ENCODE measurements at places on chromosomes 6 and 20.

DNA sequence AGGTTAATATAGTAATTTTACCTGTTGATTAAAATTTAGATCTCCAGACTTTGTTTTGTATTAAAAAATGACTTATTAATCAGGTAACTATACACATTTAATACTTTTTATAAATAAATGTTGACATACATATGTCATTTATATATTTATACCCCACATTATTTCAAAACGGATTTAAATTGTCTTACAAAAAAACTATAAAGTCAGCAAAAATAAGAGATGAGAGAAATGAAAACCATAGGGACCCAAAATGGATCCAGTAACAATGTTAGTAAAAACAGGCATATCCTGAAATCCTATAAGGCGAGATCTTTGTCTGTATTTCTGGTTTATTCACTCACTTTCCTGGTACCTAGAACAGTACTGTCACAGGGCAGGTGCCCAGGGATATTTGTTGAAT, 91.5 kb downstream of the PACRG start:
- no peak for DNase-seq

GRCh38 chr20:42979720-42980119, 210.0 kb downstream of the PTPRT start:
- DNase-seq = no peak

DNA sequence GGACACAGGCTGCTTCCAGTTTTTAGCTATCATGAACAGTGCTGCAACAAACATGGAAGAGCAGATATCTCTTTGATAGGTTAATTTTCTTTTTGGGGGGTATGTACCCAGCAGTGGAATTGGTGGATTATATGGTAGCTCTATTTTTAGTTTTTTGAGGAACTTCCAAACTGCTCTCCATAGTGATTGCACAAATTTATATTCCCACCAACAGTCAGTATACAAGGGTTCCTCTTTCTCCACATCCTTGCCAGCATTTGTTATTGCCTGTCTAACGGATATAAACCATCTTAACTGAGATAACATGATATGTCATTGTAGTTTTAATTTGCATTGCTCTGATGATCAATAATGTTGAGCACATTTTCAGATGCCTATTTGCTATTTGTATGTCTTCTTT, 237.6 kb downstream of the MMUT start:
- no peak for DNase-seq

GRCh38 chr6:101544286-101544685, 150.8 kb downstream of the GRIK2 start:
- DNase-seq = no peak

DNA sequence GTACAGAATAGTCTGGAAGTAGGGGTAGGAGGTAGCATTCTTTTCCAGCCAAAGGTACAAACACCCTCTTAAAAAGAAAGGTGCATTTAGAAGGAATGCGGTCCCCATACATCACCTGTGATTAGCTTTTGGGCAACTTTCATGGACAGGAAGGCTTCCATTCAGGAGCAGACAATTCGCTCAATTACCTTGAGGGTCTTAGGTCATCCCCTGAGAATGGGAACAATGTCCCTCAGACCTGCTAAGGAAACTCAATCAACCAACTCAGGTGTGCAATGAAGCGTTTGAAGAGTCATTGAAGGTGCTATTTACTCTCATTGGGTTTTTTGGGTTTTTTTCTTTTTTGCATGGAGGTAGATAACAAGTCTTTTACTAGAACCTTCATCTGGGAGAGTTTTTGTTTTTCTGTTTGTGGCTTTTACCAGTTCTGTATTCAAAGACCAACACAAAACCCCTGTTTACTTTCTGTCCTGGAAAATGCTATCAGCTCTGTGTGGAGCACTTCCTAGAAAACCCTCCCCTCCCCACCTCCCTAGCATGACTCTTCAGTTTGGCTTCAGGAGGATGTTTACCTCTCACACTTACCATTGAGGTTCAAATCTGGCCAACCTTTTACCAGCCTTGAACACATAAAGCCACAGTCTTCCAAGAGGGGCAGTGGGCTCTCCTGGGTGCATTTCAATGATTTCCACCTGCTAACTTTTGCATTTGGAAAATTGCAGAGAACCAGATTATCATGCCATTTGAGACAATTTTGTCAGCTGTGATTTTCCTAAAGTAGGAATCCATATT, 271.2 kb upstream of the PRDM1 start:
- DNase-seq = no peak

GRCh38 chr20:6632187-6632586, 135.3 kb upstream of the BMP2 start:
- DNase-seq = no peak

- DNase-seq = no peak
Measured at GRCh38 chr6:19472153-19472552, 365.0 kb upstream of the ID4 start.

- DNase-seq = no peak
Measured at GRCh38 chr20:62133864-62134263, 9.3 kb downstream of the PSMA7 start.

- no peak for DNase-seq
Measured at GRCh38 chr6:46676604-46677313, 10.9 kb upstream of the TDRD6 start.

DNA sequence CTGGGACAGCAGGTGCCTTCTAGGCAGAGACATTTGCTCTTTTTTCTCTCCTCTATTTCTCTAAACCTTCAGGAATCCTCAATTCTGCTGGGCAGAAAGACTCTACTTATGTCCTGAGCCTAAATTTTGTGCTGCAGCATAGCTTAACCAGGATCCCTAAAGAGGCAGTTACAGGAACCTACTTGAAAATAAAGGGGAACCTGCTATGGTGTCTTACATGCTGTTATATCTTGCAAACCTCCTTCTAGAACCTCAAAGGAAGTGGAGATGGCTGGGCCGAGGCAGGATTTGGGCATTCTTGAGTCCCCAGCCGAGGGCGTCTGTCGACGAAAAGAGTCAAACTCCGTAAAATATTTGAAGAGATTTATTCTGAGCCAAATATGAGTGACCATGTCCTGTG, 17.1 kb upstream of the GMNN start:
- no peak for DNase-seq

DNA sequence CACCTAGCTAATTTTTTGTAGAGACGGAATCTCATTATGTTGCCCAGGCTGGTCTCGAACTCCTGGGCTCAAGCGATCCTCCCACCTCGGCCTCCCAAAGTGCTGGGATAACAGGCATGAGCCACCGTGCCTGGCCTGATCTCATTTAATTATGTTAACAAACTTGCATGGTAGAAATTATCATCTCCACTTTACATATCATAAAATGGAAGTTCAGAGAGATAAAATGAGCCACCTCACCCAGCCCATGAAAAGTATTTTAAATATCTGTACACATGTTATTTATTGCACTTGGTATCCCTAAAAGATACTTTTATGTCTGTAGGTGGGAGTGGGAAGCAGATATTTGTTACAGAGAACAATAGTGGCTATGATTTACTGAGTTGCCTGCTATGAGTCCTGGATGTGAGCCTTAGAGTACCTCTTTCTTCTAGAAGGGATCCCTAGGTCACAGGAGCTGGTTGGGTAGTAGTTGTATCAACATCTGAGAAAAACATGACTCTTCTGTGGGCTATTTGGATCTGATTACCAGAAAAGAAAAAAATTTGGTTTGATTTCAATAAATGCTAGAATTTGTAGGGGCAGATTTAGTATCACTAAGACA, 52.4 kb upstream of the EIF2S2 start:
- no peak for DNase-seq

DNA sequence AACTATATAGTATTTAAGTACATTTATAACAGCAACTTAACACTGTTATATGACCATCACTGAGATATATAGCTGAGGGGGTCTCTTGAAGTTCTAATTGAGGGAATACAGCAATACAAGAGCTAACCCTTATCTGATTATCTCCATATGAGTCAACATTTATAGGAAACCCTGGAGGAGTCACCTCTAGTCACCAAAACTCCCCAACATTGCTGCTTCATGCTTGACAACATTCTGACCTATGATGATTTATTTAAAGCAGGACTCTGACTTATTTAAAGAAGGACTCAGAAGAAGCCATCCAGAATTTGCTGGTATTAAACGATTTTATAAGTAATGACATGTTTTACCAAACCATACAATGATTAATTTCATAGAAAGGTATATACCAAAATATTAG, 182.6 kb upstream of the NOX3 start:
- no peak for DNase-seq

DNA sequence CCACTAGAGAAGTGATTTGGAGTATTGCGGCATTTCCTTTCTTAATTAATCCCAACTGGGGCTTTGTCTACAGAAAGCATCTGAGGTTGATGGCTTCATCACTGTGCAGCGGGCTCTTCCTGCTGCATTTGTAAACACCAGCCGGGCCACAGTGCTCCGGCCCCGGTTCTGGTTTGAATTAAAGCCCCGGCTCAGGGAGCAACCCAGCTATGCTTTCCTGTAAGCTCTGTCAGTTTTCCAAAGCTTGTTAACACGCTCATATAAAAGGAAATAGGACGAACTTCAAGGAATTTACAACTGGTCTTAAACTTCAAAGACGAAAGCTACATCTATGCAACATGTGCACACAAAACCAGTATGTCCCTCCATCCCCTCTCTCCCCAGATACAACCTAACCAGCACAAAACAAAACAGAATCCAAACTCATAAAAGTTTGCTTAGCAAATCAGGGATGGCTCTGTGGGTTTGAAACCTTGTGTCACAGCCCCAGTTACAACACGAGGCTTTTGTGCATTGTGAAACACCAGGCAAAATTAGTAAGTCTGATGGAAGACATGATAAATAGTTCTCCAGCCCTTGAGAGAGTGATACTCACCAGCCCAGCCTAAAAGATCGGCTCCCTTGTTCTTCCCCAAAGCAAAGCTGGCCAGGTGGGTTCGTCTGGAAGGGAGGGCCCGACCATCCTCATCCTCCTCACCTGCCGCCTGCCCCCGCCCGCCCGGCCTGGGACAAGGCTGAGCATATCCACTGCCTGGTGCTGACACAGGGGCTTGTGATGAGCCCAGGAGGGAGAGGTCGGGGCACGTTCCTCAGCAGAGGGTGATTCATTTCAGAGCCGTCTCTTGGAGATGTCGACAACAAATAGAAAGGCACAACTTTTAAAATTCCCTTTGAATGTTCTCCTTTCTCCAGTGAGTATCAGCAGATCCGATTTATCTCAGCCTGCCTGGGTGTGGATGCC, 197.9 kb downstream of the TFAP2C start:
- no peak for DNase-seq

DNA sequence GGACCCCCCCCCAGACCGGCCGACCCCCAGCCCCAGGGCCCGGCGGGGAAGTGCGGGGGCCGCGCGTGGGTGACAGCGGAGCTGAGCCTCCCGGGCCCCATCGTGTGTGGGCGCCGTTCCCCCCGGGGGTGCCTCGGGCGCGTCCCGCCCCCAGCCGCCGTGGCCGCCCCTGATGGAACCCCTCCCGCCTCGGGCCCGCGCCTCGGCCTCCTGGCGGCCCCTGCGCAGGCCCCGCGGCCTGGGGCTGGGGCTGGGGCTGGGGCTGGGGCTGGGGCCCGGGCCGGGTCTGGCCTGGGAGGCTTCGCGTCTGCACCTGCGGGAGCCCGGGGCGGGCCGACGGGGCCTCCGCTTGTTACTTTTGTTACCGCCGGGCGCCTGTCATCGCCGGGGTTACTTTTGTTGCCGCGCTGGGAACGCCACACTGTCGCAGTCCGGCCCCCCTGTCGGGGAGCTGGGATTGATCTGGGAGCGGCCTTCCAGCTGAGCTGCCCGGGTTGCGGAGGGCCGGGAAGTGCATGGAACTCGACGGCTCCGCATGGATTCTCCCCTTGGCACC, 598 bp downstream of the OGFR start:
- no peak for DNase-seq

DNA sequence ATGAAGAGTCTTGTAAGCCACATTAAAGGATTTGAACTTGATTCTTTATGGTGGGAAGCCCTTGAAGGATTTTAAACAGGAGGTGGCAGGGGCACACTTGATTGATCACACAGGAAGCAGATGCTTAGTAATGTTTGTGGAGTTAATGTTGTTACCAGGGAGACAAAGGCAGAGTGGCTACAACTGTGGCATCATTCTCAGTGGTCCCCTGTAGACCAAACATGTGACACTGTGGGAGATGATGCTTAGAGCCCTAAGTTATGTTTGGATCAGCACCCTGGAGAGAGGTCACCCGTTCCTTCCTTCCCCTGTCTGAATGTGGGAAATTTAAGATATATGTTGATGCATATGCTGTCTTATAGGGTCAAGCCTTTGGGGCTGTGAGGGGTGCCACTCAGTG, 53.2 kb downstream of the EIF2S2 start:
- no peak for DNase-seq

DNA sequence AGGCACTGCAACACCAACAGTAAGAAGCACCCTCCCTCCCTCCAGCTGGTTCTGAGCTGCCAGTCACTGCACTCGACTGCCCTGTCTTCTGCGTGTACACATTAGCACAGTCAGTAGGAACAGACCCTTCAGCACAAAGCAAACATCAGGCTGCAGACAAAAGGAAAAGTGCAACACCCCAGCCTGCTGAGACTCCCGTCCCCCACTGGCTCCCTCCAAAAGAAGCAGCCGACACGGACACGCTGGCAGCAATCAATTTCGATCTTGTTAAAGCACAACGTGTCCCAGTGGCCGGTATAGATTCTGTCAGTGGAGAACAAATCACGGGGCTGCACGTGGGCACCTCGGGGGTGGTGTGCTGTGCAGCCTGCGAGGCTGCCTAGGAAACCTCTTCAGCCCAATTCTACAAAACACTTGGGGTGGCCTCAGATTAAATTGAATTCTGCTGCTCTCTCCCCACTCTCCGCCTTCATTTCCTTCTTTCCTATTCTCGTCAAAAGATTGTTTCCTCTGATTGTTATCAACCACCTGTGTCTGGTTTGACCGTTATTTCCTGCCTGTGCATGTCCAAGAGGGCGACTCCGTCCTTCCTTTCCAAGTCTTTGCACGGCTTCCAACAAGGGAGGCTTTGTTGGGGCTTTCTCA, 38.7 kb downstream of the TRAF3IP2 start:
- no peak for DNase-seq

DNA sequence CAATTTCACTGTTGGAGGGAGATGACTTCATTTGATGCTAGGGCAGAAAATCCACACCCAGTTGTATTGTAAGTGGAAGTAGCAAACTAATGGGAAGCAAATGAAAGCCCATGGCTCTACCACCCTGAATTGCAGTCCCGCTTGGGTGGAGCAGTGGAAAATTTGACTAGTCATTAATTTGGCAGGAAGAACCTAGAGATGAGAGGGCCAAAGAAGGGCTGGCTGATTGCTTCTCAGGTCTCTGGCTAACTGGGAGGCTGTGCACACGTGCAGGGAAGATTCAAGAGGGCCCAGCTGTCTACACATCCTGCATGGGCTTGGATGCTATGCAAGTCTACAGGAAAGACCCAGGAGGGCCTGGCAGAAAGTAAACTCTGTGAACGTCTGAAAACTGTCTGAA, 466.2 kb downstream of the TFAP2A start:
- no peak for DNase-seq

All from cortex of kidney (tissue), 1 donor.